HFF-Myc (cell line): ENCODE measurements at places on chromosomes 7 and 10.

DNA sequence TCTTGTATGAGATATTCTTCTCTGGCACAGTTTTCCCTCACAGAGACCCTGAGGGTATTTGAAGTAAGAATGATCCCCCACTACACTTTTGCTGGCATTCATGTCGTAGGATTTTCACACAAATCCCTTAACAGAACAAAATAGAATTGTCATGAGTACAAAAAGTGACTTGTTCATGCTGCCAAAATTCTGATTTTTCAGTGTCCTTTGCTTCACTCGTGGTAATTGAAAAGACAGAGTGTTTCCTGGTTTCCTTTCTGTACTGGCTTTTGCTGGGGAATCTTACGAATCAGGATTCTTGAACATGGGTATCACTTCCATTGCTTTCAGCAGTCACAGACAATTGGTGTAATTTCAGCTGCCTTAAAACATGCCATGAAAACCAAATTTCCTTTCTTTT, 756.3 kb downstream of the REEP3 start:
- no peak for DNase-seq

GRCh38 chr7:24178811-24179570, 105.0 kb upstream of the NPY start:
- DNase-seq, result no peak

GRCh38 chr7:44805950-44806349, 9.5 kb downstream of the PPIA start:
- DNase-seq, result no peak

GRCh38 chr7:2023877-2024566, 208.7 kb downstream of the MAD1L1 start:
- DNase-seq, result no peak

DNA sequence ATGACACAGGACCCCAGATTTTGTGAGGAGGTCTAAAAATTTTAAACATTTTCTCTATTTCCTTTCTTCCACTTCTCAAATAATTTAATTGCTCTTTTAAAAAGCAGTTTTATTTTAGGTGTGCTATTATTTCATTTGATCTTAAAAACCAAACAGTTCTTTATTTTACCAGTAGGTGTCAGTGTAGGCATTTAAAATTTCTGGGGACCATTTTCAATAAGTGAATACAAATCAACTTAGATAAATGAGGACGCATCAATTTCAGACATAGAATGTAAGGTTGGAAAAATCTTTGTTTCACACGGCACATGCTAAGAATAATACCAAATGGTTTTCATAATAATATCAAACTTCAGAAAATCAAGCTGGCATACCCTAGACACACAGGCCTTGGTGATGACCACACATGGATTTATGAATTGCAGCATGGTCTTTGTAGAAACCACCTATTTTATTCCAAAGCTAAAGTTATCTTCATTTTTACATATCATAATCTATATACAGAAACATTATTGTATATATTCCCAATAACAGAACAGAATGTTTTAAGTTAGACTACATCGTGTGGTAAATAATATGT, 127.6 kb upstream of the SLC26A5 start:
- DNase-seq, result peak; percentile 6

GRCh38 chr10:69861251-69862240, 59.8 kb downstream of the COL13A1 start:
- DNase-seq, result peak; percentile 74

DNA sequence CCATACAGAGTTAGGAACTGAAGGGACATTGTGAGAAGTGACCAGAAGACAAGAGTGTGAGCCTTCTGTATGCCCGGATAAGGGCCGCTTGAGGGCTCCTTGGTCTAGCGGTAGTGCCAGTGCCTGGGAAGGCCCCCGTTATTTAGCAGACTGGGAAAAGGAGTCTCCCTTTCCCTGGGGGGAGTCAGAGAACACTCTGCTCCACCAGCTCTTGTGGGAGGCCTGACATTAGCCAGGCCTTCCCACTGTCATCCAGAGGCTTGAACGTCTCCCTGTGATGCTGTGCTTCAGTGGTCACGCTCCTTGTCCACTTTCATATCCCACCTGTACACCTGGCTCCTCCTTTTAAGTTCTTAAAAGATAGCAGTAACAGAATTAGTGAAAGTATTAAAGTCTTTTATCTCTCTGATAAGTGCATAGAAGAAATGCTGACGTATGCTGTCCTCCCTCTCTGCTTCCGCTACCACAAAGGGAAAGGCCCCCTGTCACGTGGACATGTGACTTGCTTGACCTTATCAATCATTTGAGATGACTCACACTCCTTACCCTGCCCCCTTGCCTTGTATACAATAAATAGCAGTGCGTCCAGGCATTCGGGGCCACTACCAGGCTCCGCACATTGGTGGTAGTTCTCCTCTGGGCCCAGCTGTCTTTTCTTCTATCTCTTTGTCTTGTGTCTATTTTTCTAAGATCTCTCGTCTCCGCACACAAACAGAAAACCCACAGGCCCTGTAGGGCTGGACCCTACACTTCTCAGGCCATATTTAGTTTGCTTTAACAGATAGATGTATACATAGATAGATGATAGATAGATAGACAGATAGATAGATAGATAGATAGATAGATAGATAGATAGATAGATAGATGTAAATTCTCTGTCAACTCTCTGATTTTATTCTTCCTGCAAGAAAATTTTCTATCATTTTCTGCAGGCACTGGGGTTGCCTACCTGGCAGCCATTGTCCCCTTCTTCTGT, 131.5 kb upstream of the JCAD start:
- DNase-seq, result no peak

- no peak for DNase-seq
Measured at GRCh38 chr7:112199672-112200071, 6.5 kb downstream of the DOCK4 start.

GRCh38 chr7:155796381-155797261, 15.6 kb downstream of the SHH start:
- DNase-seq, result no peak

DNA sequence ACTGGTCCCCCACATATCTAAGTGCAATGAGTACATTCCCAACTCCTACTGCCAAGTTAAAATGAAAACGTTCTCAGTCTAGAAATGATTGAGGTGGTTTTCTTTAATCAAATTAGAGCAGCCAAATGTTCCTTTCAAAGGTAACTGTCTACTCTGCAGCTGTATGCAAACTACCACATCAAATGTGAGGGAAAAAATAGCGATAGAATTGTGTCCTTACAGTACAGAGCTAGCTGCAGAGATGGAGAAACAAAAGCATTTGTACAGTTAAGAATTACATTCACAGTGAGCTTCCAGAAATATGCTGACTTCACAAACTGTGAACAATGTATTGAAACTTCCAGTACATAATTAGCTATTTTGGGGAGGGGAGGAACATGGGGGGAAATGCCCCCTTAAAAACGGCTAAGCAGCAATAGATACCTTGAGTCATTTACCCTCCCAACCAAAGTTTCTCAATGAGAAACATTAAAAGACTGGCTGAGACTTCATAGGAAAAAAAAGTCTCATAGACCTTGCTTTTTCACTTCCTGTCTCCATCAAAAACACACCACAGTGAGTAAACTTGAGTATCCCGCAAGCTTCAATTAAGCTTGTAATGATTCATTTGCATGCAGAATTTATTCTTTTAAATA, 22.9 kb downstream of the CDK6 start:
- DNase-seq, result no peak

DNA sequence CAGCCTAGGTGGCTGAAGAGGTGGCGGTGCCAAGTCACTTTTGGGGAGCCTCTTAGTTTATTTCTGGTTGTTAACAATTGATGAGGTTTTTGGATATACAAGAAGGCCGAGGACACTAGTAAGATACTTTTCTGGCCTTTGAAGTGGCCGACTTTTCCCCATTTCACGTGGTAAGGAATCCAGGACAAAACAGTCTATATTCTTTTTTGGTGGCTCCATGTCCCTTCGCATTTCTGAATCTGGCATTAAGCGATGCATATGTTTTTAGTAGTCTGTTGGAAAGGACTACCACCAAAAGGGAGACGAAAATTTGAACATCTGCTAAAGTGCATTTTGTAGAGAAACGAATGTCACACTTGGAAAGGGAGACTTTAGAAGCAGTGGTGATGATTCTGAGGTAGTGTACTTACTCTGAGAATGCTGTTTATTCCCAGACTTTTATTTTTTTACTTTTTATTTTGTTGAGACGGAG, 1.5 kb downstream of the MLLT10 start:
- no peak for DNase-seq

- no peak for DNase-seq
Measured at GRCh38 chr7:49279891-49280290, 355.5 kb downstream of the CDC14C start.

DNA sequence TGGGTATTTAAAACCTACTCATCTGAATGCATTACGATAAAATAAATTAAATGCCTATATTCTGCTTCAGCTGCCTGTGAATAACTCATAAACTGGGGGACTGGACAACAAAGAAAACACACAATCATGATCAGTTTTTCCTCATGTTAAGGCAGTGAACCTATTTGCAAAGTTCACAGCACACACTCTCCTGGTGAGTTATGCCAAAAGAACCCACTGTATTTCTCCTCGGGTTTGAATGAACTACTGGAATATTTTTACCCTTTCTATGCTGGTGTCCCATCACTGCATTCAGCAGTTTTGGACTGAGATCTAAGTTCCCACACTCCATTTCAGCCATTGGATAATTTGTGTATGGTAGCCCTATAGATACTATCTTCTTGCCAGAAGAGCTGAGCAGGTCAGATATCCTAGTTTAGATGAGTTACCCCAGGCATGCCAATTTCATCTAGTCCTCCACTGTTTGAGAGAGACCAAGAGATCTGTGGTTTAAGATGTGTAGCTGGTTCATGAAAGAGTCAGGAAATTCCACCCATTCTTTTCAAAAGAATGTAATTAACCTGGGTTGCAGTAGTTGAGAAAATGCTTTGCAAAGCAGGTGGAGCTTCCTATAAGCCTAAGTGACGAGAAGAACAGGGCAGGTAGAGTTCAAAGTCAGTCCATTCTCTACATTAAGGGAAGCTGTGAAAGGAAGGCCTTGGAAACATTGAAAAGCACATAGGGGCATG, 101.7 kb downstream of the PLXDC2 start:
- DNase-seq, result no peak

GRCh38 chr7:95688931-95689495, 83.3 kb upstream of the DYNC1I1 start:
- DNase-seq, result no peak

DNA sequence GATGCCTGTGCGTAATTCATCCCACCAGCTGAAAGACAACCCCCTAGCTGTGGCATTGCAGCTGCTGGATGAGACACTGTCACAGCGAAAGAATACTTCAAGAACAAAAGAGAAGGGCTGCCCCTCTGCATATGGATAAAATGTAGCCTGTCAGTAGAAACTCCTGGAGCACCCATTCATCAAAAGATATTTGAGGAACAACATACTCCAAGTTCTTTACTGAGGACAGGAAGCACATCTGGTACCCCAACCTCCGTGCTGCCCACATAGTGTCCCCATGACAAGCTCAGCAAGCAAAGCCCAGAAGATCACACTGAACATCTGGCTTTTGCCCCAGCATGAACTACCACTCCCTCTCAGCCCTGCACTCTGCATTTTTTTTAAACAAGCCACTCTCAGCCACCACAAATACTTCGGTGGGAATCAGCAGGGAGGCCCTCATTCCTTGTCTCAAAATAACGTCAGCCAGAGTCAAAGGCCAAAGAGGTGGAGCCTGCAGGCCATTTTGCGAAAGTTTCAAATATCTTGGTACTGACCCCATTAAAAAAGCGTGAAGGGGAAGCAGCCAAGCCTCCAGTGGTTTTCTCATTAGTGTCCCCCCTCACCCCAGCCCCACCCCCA, 1.7 kb downstream of the CREB3L2 start:
- DNase-seq, result peak; percentile 94

GRCh38 chr7:134539380-134540004, 9.4 kb upstream of the AKR1B15 start:
- no peak for DNase-seq

- DNase-seq, result no peak
Measured at GRCh38 chr7:37775921-37776320, 72.5 kb upstream of the NME8 start.

GRCh38 chr10:31464552-31464951, 145.5 kb downstream of the ZEB1 start:
- DNase-seq, result no peak

DNA sequence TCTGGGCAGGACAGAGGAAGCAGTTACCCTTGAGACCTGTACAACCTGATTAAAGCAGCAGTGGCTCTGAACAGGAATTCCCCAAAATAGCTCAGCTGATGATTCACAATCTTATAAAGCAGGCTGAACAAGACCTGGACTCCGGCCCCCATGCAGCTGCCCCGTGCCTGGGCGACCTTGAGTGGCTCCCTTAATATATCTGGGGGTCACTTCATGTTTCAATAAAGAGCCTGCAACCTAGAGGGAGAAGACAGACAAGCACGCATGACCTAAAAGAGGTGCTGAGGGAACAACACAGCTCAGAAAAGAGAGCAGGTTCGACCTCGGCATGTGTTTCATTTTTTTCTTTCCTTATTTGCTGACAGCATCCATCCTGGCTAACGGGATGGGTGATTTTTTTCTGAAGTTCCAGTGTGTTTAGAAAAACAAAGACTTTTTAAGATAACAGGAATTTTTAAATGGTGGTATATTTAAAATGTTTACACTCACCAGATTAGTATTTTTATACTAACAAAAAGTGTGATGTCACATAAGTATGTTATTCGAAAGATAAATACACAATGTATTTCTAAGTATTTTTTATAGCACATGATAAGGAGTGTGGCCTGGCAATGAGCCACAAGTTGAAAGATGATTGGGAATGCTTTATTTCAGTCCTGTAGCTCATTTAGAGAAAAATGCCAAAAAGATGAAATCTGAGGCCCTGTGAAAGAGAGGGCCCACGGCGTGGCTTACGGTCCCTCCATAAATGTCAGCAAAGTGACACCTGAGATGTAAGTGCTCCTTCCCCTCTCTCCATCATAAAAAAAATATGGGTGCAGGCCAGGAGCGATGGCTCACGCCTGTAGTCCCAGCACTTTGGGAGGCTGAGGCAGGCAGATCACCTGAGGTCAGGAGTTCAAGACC, 161.3 kb downstream of the SLIT1 start:
- DNase-seq, result no peak

DNA sequence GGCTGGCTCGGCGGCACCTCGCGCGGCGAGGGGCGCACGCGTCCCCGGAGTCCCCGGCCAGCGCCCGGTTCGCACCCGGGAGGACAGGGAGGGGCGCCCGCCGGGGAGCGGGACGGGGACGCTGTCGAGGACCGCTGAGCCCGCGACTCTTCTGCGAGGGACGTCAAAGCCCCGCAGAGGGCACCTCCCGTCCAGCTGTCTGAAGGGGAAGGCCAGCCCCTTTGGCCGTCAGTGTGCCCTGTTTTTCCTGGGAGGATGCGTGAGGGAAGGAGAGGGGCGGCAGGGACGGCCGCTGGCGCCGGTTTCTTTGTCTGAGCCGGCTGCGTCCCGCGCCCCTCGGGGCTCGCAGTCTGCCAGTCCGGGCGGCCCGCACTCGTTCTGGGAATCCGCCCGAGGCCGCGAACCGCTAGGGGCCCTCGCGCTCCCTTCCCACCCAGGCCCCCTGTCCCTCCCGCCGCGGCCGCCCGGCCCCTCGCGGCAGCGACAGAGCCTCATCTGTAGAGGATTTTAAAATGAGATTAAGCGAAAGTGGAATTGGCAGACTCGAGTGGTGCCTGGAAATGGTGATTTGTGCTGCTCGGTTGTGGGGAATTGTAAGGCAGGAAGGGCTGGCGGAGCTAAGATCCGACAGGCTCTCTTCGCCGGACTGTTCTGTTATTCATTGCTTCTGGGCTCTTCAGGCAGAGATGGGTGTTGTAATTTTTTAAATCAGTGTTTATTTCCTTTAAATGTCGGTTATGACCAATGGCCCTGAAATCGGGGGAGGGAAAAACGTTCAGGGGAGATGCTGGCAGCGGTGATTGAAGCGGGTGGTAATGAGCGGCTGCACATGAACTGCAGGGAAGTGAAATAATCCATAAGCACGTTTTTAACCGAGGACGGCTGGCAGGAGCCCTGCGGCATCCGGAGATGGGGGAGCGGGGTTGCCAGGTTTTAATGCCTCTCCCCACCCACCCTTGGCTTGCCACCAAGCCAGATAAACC, 618 bp upstream of the RELN start:
- DNase-seq, result no peak
